ENCODE measurements at places on chromosomes 1 and 21.

GRCh38 chr1:109197158-109198042, 16.3 kb upstream of the SARS1 start:
- no peak for DNase-seq

- DNase-seq: no peak
Observed at GRCh38 chr1:241114699-241115233, 242.2 kb downstream of the RGS7 start.

DNA sequence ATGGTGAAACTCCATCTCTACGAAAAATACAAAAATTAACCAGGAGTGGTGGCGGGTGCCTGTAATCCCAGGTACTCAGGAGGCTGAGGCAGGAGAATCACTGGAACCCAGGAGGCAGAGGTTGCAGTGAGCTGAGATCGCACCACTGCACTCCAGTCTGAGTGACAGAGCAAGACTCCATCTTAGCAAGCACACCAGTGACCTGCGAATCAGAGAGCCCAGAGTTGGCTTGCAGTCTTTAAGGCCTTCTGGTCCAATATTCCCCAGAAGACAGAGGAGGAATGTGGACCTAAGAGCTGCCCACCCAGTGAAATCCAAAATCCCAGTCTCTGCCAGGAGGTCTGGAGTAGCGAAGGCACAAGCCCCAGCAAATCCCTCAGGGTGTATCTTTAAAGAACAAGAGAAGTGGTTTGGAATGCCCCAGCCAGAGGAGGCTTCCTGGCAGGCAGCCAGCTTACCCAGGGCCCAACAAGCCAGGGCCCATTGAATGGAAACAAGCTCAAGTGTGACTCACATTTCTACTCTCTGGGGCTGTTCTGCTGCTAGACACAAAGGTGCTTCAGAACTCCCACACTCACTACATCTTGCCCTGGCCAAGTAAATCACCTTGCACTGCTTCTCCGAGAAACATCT, 23.9 kb downstream of the GPR161 start:
- no peak for DNase-seq

DNA sequence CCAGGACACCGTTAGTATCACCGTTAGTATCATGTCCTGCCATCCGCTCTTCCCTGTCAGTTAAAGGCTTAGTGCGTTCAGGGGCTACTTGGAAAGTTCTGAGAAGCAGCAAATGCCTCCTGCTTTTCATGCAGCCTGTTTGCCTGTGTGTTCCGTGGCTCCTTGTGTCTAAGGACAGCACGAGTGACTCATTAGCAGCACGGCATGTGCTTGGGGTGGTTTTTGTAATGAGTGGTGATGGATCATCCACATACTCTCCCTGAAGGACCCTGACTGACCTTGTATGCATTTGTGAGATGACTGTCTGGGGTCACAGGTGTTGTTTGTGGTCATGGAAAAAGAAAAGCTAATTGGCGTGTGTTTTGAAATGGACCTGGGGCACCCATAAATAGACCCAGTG, 221.9 kb downstream of the PBX1 start:
- DNase-seq: no peak

- no peak for DNase-seq
Observed at GRCh38 chr1:162302306-162303003, 74.2 kb downstream of the SPATA46 start.

GRCh38 chr1:65872301-65872700, 79.6 kb downstream of the PDE4B start:
- no peak for DNase-seq

- DNase-seq: no peak
Observed at GRCh38 chr1:24311234-24311633, 7.9 kb upstream of the GRHL3 start.

DNA sequence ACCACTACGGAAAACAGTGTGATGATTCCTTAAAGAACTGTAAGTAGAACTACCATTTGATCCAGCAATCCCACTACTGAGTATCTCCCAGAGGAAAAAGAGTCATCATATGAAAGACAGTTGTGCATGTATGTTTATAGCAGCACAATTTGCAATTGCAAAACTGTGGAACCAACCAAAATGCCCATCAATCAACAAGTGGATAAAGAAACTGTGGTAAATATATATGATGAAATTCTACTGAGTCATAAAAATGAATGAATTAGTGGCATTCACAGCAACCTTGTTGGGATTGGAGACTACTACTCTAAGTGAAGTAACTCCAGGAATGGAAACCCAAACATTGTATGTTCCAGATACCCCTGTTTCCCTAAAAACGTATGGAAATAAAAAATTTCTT, 337.0 kb upstream of the PTBP2 start:
- no peak for DNase-seq

All from head of caudate nucleus (tissue), 42 donors.